ENCODE measurements at places on chromosomes 11 and 22. TPM values are rescaled to one million over a fixed set of nuclear protein-coding genes. Genes with fewer than 3 reads are reported as not detected.
A peak's percentile ranks its signal among the peaks of the same experiment; 100 is the strongest.

The SPI1 gene
- 5.9 TPM for total RNA-seq

The GLYATL2 gene
- not detected for total RNA-seq

GRCh38 chr11:12543596-12544415, 130.4 kb upstream of the TEAD1 start:
- H3K4me1 ChIP-seq: no peaks in the 10 kb centered on the region
- no peak overlapping the region for H3K4me3 ChIP-seq
- H3K27ac ChIP-seq: no peak overlapping the region
- H3K36me3 ChIP-seq: no peaks in the 10 kb centered on the region
- H3K27me3 ChIP-seq: no peaks in the 10 kb centered on the region

GRCh38 chr22:21975273-21975672, 7.3 kb downstream of the TOP3B start:
- DNase-seq: no peak
- H3K4me3 ChIP-seq: no peak overlapping the region
- no peak overlapping the region for H3K27ac ChIP-seq
- H3K4me1 ChIP-seq: peaks cover 4% of the 10 kb centered on the region
- H3K27me3 ChIP-seq: no peaks in the 10 kb centered on the region

GRCh38 chr11:67083786-67084366, 27.2 kb downstream of the RHOD start:
- no peak overlapping the region for H3K27ac ChIP-seq
- H3K27me3 ChIP-seq: no peaks in the 10 kb centered on the region
- DNase-seq: no peak
- H3K36me3 ChIP-seq: no peaks in the 10 kb centered on the region

- no peaks in the 10 kb centered on the region for H3K36me3 ChIP-seq
- peaks cover 26% of the 10 kb centered on the region for H3K4me1 ChIP-seq
- H3K27me3 ChIP-seq: no peaks in the 10 kb centered on the region
- no peak overlapping the region for H3K4me3 ChIP-seq
- H3K27ac ChIP-seq: no peak overlapping the region
These were observed 9.5 kb upstream of the CBX6 start for GRCh38 chr22:38881464-38881871.

The ZBTB44 gene
- 33.9 TPM for total RNA-seq

The ELMOD1 gene
- not detected for total RNA-seq

The GSTT4 gene
- not detected for total RNA-seq

- no peaks in the 10 kb centered on the region for H3K4me1 ChIP-seq
- no peak for DNase-seq
- H3K4me3 ChIP-seq: no peak overlapping the region
- no peak overlapping the region for H3K27ac ChIP-seq
- no peaks in the 10 kb centered on the region for H3K36me3 ChIP-seq
These were observed 128.7 kb downstream of the DSCAML1 start for GRCh38 chr11:117668321-117668751.

The F2 gene
- total RNA-seq: not detected

DNA sequence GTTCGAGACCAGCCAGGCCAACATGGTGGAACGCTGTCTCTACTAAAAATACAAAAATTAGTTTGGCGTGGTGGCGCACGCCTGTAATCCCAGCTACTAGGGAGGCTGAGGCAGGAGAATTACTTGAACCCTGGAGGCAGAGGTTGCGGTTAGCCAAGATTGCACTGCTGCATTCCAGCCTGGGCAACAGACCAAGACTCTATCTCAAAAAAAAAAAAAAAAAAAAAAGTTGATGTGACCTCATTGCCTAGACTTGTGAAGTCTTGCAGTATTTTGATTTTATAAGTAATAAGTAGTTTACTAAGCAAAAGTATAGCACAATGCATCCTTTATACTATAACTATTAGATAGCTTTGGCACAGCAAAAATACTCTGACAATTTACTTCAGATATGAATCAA, 9.9 kb upstream of the CUL5 start:
- H3K27me3 ChIP-seq: no peaks in the 10 kb centered on the region
- no peak overlapping the region for H3K4me3 ChIP-seq
- no peak overlapping the region for H3K27ac ChIP-seq
- H3K36me3 ChIP-seq: no peaks in the 10 kb centered on the region

DNA sequence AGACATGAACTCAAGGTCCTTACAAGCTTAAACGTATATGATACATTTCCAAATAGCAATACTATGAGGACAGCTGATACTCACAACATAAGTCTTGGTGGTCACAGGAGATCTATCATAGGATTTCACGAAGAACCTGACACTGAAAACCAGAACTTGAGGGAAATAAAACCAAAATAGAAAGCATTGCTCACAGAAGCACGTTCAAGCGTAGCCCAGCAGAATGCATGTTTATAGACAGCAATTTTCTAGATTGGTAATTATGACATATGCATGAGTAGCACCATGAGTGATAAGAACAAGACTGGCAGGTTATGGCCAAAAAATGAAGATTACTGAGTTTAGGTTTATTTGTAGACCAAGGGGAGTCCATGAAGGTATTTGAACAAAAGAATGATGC, 243.5 kb downstream of the ETS1 start:
- H3K4me3 ChIP-seq: no peak overlapping the region
- no peak for DNase-seq
- H3K4me1 ChIP-seq: peaks cover 65% of the 10 kb centered on the region
- no peaks in the 10 kb centered on the region for H3K36me3 ChIP-seq

- H3K27me3 ChIP-seq: no peaks in the 10 kb centered on the region
- no peak for DNase-seq
- no peak overlapping the region for H3K4me3 ChIP-seq
- no peaks in the 10 kb centered on the region for H3K36me3 ChIP-seq
These were observed 20.5 kb upstream of the TP53I11 start for GRCh38 chr11:44971185-44971584.

DNA sequence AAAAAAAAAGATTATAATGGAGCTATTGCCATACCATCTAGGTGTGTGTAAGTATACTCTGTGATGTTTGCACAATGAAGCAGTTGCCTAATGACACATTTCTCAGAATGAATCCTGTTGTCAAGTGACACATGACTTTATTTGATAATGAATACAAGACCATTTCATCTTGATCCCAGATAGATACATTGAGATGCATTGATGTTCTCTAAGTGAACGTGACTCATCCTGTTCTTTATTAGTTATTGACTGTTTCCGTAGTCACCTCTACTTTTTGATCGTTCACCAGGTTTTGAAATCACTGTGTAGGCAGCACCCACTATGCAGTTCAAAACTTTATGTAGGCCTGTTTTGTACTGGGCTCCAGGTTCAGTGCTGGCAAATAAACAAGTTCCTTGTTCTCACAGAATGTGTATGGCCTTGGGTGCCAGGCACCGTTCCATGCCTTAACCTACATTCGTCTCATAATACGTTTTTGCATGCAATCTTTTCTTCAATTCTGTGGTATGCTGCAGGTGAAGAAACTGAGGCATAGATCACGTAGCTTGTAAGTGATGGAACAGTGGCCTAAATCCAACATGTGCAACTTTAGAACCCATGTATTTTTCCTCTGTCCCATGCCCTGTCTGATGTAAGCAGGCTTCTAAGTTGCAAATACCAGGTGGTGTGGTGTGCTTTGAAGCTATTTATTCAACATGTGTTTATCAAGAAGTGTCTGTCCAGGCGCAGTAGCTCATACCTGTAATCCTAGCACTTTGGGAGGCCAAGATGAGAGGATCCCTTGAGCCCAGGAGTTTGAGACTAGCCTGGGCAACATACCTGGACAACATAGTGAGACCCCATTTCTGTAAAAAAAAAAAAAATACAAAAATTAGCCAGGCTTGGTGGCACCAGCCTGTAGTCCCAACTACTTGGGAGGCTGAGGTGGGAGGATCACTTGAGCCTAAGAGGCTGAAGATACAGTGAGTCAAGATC, 10.4 kb downstream of the SREBF2 start:
- H3K4me3 ChIP-seq: no peak overlapping the region
- no peak overlapping the region for H3K27ac ChIP-seq
- peaks cover 36% of the 10 kb centered on the region for H3K4me1 ChIP-seq
- DNase-seq: no peak
- H3K27me3 ChIP-seq: no peaks in the 10 kb centered on the region

GRCh38 chr11:79117488-79117887, 323.3 kb downstream of the TENM4 start:
- H3K4me1 ChIP-seq: no peaks in the 10 kb centered on the region
- no peak overlapping the region for H3K27ac ChIP-seq
- no peak for DNase-seq
- H3K4me3 ChIP-seq: no peak overlapping the region
- no peaks in the 10 kb centered on the region for H3K27me3 ChIP-seq
- no peaks in the 10 kb centered on the region for H3K36me3 ChIP-seq

- H3K4me1 ChIP-seq: no peaks in the 10 kb centered on the region
- no peaks in the 10 kb centered on the region for H3K27me3 ChIP-seq
These were observed 258.5 kb downstream of the FAM76B start for GRCh38 chr11:95531116-95531515.

GRCh38 chr11:32892355-32893092, at the start of gene QSER1:
Gene QSER1, plus strand, starts transcription at chr11:32892811. Its CDS starts 315 bp downstream, at chr11:32893126.
- peak within 1 kb of the TSS; percentile 83 for H3K4me3 ChIP-seq
- peak within 1 kb of the TSS; percentile 54 for H3K27ac ChIP-seq
- peaks cover 14% of the 10 kb centered on the region for H3K4me1 ChIP-seq
- peak; percentile 62 for DNase-seq
- H3K36me3 ChIP-seq: no peaks in the 10 kb centered on the region

DNA sequence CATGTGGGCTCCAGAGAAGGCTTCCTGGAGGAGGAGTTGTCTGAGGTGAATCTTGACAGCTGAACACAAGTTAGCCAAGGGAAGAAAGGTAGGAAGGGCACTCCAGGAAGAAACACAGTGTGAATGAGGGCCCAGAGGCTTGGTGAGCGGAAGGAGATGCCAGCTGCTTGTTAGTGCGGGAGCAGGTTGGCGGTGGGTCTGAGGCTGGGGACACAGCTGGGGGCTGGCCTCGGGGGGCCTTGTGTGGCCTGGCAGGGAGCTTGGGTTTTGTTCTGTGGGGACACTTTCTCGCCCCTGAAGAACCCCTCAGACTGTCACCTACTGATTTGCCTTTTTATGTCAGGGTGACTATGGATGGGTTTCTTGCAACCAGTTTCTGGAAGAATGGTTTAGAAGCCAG, 160.0 kb downstream of the ST3GAL4 start:
- DNase-seq: no peak
- no peak overlapping the region for H3K4me3 ChIP-seq
- H3K27ac ChIP-seq: no peak overlapping the region
- no peaks in the 10 kb centered on the region for H3K4me1 ChIP-seq
- peaks cover 3% of the 10 kb centered on the region for H3K27me3 ChIP-seq

The POLDIP3 gene
- total RNA-seq: 77.7 TPM

DNA sequence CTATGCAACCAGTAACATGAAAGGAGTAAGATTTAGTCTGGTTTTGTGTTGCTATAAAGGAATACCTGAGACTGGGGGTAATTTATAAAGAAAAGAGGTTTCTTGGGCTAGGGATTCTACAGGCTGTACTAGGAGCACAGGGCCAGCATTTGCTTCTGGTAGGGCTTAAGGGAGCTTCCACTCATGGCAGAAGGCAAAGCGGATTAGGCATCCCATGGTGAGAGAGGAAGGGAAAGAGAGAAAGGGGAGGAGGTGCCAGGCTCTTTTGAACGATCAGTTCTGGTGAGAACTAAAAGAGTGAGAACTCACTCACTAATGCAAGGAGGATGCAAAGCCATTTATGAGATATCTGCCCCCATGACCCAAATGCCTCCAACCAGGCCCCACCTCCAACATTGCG, 283.2 kb downstream of the OPCML start:
- H3K4me3 ChIP-seq: no peak overlapping the region
- H3K36me3 ChIP-seq: no peaks in the 10 kb centered on the region
- H3K27me3 ChIP-seq: no peaks in the 10 kb centered on the region
- no peaks in the 10 kb centered on the region for H3K4me1 ChIP-seq
- H3K27ac ChIP-seq: no peak overlapping the region
- no peak for DNase-seq

GRCh38 chr11:115518983-115519628, 14.9 kb upstream of the CADM1 start:
- no peaks in the 10 kb centered on the region for H3K4me1 ChIP-seq
- DNase-seq: no peak
- no peak overlapping the region for H3K27ac ChIP-seq
- no peaks in the 10 kb centered on the region for H3K27me3 ChIP-seq

DNA sequence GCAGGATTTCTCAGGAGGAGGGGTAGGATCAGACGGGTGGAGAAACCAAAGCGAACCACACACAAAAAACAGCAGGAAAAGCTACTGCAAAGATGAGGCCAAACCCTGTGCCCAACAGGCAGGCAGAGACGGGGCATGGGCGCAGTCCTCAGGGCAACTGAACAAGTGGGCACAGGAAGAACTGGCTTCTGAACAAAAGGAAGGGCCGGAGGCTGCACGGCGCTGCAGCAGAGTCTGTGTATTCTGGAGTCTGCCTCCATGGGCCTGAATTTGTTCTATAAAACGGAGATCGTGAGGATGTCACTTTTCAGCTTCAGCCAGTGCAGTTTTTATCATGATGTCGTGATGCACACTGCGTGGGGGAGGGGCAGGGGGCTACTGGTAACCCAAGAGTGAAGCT, 1026.0 kb downstream of the TBC1D22A start:
- DNase-seq: no peak
- H3K36me3 ChIP-seq: no peaks in the 10 kb centered on the region
- H3K27me3 ChIP-seq: peaks cover 6% of the 10 kb centered on the region
- no peaks in the 10 kb centered on the region for H3K4me1 ChIP-seq
- no peak overlapping the region for H3K4me3 ChIP-seq
- no peak overlapping the region for H3K27ac ChIP-seq

- no peaks in the 10 kb centered on the region for H3K4me1 ChIP-seq
- no peaks in the 10 kb centered on the region for H3K27me3 ChIP-seq
- no peak for DNase-seq
- no peak overlapping the region for H3K4me3 ChIP-seq
- H3K27ac ChIP-seq: no peak overlapping the region
These were observed 98.0 kb downstream of the KIF18A start for GRCh38 chr11:28009996-28010395.

- no peaks in the 10 kb centered on the region for H3K4me1 ChIP-seq
- H3K36me3 ChIP-seq: no peaks in the 10 kb centered on the region
These were observed 37.5 kb upstream of the HEPHL1 start for GRCh38 chr11:93983542-93984195.
